ENCODE measurements at places on chromosomes 2 and 18.
A peak's percentile ranks its signal among the peaks of the same experiment; 100 is the strongest.

DNA sequence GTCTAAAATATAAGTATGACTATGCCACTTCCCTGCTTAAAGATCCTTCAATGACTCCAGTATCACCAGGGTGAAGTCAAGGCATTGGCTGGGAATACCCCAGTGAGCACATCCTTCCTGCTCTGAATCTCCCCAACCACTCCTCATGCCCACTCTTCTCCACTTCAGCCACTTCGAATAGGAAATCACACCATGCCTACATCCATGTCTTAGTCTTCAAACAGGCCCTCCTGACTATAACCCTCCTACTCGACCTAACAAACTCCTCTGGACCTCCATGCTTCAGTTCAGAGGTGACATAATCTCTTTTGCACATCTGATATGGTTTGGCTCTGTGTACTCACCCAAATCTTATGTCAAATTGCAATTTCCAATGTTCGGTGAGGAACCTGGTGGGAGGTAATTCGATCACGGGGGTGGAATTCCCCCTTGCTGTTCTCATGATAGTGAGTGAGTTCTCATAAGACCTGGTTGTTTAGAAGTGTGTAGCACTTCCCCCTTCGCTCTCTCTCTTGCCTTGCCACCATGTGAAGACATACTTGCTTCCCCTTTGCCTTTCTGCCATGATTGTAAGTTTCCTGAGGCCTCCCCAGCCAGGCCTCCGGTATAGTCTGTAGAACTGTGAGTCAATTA lies 87.8 kb upstream of the TFCP2L1 start:
- peak; percentile 40 for DNase-seq

GRCh38 chr2:20697322-20697934 lies 30.5 kb downstream of the GDF7 start:
- no peak for DNase-seq

GRCh38 chr2:163764566-163764965 lies 28.8 kb upstream of the FIGN start:
- DNase-seq: no peak

DNA sequence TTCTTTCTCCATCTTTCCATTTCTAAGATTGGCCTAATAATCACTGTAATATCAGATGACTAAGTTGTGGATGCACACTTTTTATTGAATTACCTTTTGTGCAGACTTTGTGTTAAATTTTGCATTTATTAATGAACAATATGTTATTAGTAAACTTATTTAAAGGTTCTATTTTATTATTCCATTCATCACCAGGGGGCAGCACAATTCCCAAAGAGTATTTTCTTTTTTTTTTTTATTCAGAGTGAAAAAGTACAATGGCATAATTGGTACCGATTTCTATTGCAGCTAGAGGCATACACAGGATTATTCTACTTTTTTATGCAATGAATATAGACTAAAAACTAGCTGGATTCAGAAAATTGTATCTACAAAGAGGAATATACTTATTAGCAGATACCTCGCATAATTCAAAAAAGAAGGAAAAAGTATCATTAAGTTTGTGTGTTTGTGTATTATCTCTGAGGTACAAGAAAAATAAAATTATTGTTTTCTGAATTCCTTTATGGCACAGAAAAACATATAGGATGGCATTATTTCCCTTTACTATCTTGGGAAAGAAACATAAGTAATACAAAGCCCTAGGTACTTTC lies 390.6 kb downstream of the ERBB4 start:
- DNase-seq: peak; percentile 7

- DNase-seq: no peak
Measured at GRCh38 chr18:10924290-10924689, 225.1 kb downstream of the PIEZO2 start.

GRCh38 chr2:10931710-10932255 lies 20.0 kb downstream of the KCNF1 start:
- DNase-seq: no peak

DNA sequence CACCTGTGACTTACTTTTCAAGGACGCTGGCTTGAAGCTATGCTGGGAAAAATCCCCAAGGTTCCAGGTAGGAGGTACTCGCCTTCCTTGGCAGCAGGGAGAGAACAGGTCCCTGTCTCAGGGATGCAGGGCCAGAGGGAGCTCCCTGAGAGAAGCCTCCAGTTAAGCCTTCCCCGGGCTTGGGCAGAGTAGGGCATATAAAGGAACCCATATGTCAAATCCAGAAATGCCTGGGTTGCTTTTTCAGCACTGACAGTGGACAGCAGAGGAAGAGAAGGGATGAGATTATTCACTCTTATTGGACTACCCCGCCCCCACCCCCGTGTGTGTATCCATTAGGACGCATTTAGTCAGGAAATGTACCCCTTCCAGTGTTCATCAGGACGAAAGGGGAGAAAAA lies 89.3 kb upstream of the TEX51 start:
- DNase-seq: no peak

DNA sequence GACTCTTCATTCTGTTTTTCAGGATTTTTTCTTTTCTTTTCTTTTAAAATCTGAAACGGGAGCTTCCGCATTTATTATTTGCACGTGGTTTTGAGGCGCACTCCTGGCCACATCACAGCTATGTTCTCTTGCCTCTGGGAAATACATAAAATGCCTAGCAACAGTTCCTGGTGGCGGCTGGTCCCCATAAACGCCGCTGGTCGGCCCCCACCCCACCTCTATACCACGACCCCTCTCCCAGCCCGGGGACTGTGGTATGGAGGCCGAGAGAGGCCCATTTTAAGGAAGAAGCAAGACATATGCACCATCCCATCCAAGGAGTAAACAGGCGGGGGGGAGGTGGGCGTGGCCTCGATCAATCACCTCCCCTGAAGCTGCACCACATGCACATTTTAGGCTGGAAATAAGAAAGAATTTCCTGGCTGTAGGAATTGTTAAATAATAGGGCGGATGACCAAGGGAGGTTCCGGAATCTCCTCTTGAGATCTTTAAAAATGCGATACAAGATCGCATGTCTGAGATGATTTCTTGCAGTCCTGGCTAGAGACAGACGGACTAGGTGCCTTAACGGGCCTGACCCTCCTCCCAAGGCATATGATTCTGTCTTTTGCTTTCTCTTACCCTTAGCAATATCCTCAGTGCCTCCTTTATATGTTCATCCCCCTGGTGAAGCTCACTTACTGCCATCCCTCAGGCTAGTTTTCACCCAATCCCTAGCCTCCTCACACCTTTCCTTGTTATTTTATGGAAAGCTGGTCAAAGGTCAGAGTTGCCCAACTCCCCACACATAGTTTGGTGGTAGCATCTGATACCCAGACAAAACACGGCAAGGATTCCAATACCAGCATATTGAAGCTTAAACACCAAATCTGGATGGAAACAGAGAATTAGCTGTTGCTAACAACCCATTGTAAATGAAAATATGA lies 82.4 kb downstream of the BCL2 start:
- no peak for DNase-seq

- DNase-seq: no peak
Measured at GRCh38 chr18:24914685-24915084, 437.3 kb downstream of the ZNF521 start.

DNA sequence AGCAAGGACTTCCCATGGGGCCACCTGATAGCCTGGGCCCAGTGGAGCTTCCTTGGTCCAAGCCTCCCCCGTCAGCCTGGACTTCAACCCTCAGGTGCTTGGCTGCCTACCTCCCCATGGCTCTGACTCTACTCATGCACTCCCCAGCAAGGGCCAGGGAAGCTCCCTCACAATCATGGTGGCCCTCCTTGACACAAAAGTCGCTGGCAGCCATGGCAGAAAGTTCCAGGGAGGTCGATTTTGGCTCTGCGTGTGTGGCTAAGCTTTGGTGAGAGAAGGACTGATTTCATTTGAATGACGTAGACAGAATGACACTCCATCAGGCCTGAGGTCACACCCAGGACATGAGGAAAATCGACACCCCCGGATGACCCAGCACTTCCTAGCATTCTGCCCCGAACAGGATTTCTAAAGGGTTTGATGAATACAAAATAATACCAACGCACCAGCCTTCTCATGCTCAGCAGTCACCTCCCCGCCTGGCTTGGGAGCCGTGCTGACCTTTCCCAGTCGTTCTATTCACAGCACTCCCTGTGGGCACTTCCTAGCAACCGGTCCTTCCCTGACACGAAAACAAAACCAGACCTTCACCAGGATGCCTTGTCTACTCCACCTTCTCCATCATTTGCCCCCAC lies 52.7 kb downstream of the LBH start:
- no peak for DNase-seq

- no peak for DNase-seq
Measured at GRCh38 chr2:97714084-97714949, 941 bp downstream of the ZAP70 start.

DNA sequence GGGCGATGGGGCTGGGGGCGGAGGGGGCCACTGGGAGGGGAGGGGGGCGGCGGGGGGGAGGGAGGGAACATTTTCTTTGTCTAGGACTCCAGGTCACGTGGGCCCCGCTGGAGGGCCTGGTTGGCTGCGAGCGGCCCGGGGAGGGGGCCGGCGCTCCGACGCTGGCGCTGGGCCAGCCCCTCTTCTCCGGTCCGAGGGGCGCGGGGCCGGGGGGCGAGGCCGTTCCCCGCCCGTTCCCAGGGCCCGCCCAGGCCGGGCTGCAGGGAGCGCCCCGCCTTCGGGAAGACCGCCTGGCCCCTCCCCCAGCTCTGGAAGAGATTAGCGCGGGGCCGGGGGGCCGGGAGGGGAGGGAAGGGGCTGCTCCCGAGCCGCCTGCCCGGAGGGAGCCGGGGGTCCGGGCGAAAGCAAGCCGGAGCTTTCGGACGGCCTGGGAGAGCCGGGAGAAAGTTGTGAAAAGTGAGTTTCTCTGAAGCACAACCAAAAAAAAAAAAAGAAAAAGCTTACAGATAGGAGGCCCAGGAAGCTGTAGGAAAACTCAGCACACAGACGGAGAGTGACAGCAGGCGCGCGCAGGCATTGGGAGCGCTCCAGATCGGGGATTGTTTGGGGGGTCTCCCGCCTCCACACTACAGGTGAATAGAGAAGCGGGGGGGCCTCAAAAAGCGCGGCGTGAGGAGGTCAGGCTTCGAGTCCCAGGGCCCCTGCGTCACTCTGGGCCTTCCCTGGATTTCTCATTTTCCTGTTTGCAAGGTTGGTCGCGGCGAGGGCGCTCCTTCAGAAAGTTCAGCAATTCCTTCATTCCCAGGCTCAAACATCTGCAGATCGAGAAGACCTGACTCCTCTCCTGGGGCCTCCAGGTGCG lies 84.1 kb upstream of the POMC start:
- peak; percentile 71 for DNase-seq

GRCh38 chr2:29519338-29519925 lies 402.0 kb downstream of the ALK start:
- DNase-seq: no peak

DNA sequence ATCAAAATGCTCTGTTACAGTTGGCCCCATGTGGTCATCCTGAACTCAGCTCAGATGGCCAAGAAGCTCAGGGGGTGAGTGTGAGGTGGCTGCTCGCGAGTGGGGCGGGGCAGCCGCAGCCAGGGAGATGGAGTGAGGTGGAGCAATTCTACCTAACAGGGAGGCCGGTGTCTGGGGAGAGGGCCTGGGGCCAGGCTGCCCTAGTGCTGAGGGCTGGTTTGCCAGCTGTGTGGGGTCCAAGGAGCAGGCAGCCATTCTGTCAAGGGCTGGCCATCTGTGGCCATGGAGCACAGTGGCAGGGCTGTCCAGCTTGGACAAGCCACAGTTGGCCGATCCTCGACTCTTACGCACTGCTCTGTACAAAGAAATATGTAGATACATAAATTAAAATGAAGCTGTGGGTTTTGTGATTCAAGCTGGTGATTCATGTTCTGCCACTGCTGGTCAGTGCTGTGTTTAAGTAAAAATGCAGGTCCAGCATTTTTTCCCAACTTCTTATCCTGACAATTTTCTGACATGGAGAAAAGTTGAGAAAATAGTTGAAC lies 82.1 kb downstream of the HS6ST1 start:
- DNase-seq: no peak

DNA sequence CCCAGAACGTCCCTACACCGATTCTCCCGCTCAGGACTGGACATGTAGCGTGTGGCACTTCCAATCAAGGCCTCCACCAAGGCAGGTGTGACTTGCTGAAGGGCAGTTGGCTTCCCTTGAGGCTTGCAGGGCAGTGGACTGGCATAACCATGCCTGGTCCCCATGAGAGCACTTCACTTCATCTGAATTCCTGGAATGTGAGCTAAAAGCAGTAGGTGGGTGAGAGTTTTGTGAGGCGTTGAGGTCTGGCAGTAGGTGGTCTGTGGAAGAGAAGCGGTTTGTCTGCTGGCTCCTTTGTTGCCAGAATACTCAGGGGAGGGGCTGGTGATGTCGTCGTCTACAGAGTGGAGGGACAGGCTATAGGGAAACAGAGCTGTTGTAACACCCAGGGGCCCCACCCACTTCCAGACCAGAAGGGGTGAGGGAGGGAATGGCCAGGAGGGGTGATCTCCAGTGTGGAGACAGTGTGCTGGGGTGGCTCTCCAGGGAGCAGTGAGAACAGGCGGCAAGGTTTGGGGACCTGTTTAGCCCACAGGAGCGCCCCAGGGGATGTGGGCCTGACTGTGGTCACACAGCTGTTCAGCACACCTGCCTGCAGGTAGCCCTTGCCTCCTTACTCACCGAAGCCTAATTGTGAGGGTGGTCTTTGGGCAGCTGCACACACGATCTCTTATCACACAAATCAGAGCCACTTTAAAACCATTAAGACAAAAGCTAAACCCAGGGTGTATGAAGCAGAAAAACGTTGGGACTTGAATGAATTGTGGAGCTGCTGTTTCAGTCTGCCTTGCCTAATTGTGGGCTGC lies 21.5 kb upstream of the ALKAL2 start:
- no peak for DNase-seq

GRCh38 chr2:14756122-14756541 lies 123.6 kb downstream of the LRATD1 start:
- no peak for DNase-seq

DNA sequence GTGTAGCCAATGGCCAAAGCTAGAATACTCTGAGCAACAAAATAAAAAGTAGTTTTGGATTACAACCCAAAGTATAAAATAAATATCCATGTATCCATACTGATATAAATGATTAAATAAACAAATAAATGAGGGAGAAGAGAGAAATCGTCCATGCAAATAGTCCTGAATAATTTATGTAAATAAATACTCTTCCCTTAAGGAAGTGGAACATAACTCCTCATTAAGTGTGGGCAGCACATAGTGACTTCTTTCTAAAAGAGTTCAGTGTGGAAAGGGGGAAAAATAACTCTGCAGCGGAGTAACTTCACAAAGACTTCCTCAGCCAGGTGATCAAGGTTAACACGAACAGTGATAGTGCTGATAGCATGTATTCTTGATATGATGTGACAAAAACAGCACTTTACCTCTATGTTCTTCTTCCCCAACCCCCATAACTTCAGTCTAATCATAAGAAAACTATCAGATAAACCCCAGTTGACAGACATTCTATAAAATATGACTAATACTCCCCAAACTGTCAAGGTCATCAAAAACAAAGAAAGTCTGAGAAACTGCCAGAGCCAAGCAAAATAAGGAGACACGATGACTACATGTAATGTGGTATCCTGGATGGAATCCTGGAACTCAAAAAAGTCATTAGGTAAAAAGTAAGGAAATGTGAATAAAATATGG lies 30.7 kb downstream of the METTL8 start:
- no peak for DNase-seq
